ENCODE measurements at places on chromosomes 3 and 15.
A peak's percentile ranks its signal among the peaks of the same experiment; 100 is the strongest.

GRCh38 chr3:171350364-171350763, 109.8 kb downstream of the TNIK start:
- DNase-seq, result no peak

DNA sequence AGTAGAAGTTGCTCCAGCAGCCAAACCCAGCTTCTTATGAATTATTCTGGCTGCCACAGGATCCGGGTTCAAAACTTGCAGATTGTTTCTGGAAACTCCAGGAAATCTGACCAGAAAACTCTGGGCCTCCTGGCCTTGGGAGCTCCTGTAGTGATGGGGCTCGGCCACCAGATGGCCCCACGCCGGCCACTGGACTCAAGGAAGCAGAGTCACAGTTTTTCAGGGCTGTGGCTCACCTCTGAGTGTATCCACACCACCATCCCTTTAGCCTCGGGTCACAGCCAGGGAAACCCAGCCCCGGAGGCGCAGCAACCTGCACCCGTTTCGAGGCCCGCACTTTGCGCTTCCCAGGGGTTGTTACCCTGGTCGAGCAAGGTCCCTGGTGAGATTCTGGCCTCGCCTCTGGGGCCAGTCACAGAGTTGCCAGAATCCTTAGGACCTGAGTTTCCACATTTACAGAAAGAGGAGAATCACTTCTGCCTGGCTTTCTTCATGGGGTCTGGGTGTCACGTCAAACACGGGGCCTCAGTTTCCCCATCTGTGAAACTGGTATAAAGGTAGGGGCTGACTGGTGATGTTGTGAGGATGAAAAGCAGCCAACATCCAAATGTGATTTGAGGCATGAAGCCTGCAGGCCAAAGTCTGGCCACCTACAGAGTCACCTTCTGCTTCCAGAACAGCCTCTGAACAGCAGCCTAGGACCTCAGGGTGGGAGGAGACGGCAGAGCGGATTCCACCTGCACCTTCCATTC, 53.5 kb upstream of the LCTL start:
- DNase-seq, result peak; percentile 4

DNA sequence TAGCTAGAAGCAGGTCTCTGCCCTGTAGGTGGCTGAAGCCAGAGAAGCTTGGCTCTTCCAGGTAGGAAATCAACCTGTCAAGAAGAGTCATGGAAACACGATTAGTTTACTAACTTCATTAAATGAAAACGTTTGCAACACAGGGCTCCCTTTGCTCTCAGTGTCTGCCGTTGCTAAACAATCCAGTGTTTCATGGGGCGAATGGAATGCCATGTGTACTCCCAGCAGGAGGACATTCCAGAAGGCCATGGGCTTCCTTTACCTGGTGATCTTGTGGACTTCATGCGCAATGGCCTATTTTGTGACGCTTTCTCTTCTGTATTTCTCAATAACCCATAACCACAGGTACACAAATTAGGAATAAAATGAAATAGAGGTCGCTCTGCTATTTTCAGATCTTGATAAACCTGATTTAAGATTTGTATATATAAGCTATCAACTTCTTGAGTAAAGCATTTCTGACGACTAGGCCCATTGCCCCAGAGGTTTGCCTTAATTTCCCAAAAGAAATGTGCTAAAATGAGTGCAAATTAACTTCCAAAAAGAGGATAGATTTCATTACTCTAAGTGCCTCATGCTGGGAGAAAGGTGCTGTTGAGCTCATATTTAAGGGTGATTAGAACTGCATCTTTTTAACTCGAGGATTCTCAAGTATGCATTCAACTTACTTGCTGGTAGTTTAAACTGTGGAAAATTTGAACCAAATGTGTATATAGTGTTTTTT, 171.0 kb downstream of the EPHA3 start:
- no peak for DNase-seq

DNA sequence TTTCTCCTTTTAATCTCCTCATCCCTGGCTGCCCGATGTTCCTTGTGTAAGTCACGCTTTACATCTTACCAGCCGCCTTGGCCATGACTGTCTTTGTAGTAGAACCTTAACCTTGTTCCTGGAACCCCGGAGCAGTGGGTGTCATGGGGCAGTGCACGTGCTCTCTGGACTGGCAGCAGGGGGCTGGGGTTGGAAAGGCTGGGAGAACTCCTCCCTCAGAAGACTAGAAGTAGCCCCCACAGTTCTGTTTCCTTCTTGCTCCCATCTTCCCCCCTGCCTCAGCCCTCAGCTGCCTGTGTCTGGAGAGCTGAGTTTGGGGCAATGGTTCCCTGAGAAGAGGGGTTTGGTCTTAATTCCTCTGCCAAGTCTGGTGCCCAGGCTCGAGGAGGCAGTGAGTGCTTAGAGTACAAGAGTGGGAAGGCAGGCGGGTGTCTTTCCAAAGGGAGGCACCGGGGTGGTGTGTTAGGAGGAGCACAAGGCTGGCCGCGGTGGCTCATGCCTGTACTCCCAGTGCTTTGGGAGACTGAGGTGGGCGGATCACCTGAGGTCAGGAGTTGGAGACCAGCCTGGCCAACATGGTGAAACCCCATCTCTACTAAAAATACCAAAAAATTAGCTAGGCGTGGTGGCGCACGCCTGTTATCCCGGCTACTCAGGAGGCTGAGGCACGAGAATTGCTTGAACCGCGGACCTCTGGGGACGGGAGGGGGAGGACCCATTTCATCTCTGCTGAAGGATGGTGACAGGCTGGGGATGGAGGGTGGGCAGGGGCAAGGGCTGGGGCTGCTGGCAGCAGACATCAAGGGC, 100.4 kb downstream of the VGLL4 start:
- no peak for DNase-seq

DNA sequence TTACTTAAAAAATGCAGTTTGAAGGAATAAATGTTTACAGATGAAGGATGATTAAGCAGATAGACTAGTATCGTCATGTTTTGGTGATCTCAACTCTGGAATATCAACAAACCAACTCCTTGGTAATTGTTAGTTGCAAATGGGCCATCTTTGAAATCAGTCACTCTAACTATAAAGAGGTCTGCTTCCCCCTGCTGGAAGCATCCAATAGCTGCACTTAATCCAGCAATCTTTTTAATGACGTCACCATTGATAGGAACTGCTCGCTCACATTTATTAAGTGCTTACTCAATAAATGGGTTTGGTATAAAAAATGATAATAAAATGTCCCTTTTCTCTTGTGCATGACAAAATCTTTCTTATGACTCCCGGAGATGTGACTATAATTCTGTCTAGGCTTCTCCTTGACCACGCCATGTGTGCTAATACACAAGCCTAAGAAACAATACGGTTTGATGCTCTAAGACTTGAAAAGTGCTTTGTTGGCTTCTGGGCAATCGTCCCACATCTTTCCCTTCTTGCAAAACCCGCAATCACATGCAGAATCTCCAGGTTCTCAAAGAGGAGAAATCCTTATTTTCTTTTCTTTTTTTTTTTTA, 227.6 kb upstream of the POU1F1 start:
- peak; percentile 74 for DNase-seq

- DNase-seq, result no peak
Observed at GRCh38 chr3:44529927-44530326, 25.1 kb upstream of the ZKSCAN7 start.

DNA sequence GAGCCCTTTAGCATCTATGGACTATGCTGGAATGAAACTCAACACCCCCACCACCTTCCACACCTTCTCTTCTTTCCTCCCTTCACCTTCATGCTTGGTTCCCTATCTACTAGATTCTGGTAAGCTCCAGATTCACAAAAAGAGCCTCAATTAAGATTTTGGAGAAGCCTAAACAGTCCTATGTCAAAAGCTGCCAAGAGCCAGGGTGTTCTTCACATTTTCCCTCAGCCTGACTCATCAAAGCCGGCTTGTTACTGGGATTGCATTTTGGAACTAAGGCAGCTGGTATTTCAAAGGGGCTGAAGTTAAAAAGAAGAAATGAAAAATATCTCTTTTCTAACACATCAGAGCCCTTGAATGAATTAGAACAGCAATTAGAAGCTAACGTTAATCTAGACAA, 247.7 kb downstream of the MYRIP start:
- no peak for DNase-seq

GRCh38 chr3:37712421-37712820, 149.3 kb upstream of the CTDSPL start:
- DNase-seq, result no peak

- DNase-seq, result peak; percentile 52
Observed at GRCh38 chr3:72157748-72158638, 373.0 kb upstream of the PROK2 start.

DNA sequence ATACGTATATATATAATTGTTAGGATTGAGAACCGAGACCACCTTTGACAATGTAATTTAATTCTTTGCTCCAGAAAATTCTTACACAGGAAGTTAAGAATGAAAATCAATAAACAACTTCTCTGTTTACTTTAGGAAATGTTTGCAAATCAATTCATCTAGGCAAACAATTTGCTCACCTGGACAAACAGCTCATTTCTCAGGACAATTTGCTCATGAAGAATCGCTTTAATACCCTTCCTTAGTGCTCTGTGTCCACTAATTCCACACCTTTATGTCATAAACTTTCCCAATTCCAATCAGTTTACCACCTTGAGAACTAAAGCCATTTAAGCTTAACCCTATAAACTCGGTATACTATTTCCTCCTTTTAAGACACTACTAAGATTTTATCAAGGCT, 292.2 kb downstream of the BCHE start:
- DNase-seq, result peak; percentile 32

- peak; percentile 51 for DNase-seq
Observed at GRCh38 chr3:152402695-152403451, 134.1 kb downstream of the MBNL1 start.

GRCh38 chr3:32216172-32216783, 22.2 kb upstream of the CMTM8 start:
- DNase-seq, result no peak

DNA sequence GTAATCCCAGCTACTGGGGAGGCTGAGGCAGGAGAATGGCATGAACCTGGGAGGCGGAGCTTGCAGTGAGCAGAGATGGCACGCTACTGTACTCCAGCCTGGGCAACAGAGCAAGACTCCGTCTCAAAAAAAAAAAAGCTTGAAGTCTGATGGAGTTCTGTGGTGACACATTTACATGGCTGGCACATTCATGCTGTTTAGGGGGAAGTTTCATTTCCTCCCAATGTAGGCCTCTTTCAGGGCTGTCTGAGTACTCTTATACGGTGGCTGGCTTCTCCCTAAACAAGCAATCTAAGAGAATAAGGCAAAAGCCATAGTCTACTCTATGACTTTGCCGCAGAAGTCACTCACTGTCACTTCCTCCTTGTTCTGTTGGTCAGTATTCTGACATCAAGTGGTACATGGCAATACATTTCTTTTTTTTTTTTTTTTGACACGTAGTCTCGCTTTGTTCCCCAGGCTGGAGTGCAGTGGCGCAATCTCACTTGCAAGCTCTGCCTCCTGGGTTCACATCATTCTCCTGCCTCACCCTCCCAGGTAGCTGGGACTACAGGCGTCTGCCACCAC, 41.2 kb downstream of the OIP5 start:
- DNase-seq, result no peak

GRCh38 chr15:57505949-57506391, 85.7 kb upstream of the MYZAP start:
- peak; percentile 97 for DNase-seq

GRCh38 chr3:126704494-126705214, 614 bp downstream of the CHCHD6 start:
- no peak for DNase-seq

GRCh38 chr15:76913737-76914136, 8.6 kb upstream of the SCAPER start:
- no peak for DNase-seq

DNA sequence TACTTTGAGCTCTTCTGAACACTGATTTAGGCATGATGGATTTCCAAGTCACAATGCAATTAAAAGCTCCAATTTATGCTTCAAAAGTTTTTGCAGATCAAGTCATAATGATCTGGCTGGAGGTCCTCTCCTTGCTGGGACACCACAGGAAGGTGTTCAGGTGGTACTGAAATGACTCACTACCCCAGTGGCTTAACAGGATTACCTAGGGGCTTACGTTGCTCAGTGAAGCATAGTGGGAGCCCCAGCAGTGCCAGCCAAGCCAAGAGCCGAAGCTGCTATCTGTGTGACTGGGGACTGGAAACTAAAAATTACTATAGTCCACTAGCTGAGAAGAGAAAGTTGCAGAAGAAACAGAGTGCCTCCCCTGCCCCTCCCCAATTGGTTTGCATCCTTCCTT, 110.1 kb upstream of the LPP start:
- no peak for DNase-seq

DNA sequence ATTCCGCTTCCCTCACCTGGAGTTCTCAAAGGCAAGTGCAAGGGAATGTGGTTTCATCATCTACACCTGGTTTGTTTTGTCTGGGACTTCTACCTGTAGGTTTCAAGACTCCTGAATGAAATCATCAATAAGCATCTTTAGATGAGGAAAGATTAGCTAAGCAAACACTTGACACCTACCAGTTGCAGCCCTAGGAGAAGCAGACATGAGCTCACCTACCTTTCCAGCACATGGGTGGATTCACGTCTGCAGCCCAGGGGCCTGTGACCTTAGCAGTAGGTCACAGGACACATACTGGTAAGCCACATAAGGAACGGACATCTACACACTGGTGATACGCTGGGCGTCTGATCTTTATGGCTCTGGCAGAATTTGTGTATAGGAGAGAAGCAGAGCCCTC, 26.7 kb downstream of the SLCO2A1 start:
- DNase-seq, result no peak

GRCh38 chr3:44522494-44522933, 32.5 kb upstream of the ZKSCAN7 start:
- no peak for DNase-seq

- DNase-seq, result peak; percentile 75
Observed at GRCh38 chr3:77254967-77255831, 215.3 kb downstream of the ROBO2 start.

GRCh38 chr3:38154033-38154494, 11.3 kb upstream of the OXSR1 start:
- DNase-seq, result no peak

- DNase-seq, result no peak
Observed at GRCh38 chr3:31770822-31771326, 210.2 kb downstream of the OSBPL10 start.

DNA sequence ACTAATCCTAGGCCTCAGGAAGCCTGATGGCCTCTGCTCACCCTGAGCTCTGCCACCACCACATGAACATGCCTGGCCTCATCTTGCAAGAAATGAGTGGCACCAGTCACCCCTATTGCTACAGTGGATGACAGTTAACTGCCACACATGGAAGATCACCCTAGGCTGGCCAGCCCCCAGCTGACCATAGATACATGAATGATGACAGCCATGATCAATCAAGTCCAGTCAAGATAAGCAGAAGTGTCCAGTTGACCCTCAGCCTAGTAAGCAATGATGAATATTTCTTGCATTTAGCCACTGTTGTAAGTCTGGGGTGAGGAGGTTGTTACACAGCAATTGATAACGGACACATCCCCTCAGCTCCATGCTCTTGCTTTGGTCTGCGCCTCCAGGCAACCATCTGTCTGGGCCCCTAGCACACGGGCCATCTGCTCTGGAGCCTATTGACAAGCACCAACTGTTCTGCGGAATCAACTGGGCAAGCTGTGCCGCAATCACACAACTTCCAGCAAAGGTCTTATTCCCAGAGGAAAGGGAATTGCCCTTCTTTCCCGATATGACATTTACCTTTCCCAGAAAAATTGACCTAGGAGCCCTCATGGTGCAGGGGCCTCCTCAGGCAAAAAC, 2.2 kb upstream of the LYZL4 start:
- no peak for DNase-seq
